NCI-H526 treated with DMSO at 0.1 percent for 48 hours (cell line): ENCODE measurements at places on chromosomes 6 and 20.

DNA sequence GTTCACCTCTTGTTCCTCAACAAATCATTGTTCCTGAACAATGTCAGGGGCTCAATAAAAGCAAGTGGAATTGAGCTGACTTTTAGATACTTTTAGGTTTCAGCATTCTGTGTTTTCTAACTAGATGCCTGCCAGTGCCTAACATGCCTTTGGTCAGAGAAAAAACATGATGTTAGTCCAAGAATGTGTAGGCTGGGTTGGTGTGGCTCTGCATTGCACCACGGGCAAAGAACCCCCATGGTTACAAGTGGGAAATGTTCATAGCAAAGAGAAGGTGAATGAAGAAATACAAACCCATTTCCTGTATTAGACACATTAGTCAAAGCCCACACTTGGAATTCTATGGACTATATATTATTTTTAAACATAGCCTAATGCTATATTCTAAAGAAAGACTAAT lies 193.3 kb downstream of the TMEM200A start:
- no peak for DNase-seq

GRCh38 chr6:111105578-111105977 lies 18.3 kb downstream of the SLC16A10 start:
- no peak for DNase-seq

DNA sequence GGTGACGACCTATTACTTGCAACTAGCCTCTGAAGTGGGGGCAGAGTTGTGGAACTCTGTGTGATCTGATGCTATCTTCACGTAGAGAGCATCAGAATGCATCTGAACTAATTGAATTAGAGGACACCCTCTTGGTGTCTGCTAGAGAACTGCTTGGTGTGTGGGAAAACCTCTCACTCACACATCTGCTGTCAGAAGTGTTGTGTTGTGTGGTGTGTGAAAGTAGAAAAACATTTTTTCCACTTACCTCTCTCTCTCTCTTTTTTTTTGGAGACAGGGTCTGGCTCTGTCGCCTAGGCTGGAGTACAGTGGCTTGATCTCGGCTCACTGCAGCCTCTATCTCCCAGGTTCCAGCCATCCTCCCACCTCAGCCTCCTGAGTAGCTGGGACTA lies 90.0 kb downstream of the CHMP4B start:
- DNase-seq = no peak

DNA sequence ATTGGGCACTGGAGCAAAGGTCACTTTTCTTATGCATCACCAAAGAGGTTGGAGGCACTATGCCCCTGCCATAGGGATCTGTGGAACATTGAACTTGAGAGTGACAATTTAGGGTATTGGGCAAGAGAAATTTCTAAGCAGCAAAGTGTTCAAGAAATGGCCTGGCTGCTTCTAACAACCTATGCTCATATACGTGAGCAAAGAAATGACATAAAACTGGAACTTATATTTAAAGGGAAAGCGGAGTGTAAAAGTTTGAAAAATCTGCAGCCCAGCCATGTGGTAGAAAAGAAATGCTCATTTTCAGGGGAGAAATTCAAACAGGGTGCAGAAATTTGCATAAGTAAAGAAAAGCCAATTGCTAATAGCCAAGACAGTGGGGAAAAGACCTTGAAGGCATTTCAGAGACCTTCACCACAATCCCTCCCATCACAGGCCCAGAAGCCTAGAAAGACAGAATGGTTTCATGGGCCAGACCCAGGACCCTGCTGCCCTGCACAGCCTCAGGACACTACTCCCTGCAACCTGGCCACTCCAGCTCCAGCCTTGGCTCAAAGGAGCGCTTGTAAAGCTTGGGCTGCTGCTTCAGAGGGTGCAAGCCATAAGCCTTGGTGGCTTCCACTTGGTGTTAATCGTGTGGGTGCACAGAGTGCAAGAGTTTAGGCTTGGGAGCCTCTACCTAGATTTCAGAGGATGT lies 24.4 kb downstream of the NCR2 start:
- no peak for DNase-seq

DNA sequence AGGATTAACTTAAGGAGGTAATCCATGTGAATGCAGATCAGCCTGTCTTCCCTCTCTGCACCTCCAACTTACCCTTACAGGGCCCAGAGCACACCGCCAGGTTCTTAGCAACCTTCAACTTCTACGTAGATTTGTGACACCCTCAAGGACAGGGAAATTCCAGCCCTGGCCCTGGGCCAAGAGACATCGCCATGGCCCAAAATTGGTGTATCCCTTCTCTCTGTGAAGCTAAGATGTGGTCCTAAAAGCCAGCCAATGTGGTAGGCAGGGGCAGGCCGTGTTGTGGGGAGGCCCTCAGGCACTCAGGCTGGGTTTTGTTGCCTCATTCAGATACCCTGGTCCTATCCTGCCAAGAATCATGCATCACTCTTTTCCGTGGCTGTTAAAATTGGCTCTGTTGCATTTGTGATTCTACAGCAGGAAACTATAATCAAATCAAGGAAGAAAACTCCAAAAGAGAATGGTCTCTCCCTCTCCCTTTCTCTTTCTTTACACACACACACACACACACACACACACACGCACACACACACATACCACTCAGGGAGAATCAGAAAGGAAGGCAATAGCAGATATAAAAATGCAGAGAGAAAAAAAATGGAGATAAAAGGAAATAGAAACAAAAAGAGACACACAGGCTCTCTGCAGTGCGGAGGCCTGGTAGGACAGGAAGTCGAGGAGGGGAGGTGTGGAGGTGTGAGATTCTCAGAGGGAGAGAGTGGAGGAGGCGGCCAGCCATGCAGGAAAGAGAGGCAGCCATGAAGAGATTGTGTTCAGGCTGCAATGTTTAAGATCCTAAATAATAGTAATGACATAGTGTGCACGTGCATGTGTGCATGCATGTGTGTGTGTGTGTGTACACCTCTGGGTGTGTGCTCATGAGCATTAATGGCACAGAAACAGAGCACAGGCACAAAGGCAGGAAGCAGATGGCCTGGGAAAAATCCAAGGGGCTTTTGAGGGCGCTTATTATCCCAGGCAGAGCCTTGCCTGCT lies 201.8 kb upstream of the LRFN2 start:
- DNase-seq = no peak

DNA sequence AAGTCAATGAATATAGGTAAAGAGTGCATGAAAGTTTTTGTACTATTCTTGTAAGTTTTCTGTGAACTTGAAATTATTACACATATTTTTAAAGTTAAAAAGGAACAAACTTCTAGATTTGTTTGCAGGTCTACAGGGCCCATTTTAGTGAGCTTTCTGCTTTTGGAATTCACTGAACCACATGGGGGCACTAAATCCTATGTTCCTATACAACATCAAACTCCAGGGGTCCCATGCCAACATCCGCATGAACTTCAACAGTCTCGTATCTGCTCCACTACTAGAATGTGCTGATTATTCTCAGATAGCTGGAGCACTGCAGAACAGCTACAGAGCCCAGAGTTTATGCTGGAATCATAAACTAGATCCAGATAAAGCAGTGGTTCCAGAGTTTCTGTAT lies 347.9 kb upstream of the SPTLC3 start:
- peak; percentile 23 for DNase-seq

DNA sequence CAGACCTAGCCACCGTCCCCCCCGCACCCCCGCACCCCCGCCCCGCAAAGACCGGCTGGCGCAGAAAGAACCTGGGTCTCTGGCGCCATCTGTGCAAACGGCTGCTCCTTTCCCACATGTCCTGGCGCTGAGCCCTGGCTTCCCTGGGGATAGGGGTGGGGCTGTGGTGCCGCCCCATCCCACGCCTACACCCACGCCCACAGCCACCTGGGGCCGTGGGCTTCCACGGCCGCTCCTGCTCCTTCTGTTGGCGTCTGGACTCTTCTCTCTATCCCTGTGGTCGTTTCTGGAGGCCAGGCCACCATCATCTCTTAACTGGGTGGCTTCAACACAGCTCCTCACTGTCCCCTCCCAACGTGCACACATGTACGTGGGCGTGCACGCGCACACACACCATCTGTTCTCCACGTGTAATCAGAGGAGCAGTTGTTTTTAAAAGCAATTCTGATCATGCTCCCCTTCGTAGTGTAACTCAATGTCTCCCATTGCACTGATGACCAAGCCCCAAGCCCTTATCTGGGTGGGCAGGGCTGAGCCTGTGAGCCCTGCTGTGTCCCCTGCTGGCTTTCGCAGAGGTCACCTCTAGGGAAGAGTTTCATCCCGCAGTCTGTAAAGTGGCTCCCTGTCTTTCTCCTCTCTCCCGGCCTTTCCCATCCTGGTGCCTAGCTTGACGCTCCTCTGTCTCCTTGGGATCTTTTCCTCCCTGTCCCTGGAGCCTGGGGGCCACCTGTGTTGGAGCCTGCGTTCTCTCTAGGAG lies 31.9 kb upstream of the FAM83D start:
- DNase-seq = no peak
